ENCODE measurements at places on chromosomes 6 and 20.

DNA sequence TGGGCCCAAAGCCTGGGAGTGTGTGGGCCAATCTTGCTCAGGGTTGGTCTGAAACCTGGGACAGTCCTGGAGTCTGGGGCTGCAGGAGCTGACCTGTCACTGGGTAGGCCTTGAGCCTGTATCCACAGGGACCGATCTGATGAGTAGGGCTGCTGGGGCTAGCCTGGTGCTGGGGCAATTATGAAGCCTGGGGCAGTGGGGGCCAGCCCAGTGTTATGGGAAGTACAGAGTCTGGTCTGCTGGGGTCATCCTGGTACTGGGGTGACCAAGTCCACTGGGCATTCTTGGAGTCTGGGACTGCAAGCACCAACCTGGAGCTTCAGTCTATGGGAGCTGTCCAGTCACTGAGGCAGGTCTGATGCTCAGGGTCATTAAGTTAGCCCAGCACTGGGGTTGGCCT, 20.7 kb downstream of the DEFB115 start:
- no peak for DNase-seq

GRCh38 chr20:6142348-6142993, 19.6 kb upstream of the FERMT1 start:
- peak; percentile 43 for DNase-seq

DNA sequence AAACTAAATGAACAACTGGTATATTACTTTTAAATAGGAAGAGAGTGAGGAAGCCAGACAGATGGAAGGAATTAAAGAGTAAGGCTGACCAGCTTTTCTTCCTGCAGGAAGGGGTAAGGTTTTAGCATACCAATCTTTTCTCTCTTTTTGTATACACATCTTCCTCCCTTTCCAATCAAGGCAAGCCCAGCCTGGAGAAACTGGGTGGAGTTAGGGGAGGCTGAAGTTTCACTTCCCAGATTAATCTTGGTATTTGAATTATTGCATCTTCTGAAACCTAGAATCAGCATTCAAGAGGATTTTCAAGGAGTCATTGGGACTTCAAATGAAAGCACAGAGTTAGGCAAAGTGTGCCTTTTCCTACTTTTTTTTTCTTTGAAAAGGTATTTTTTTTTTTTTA, 33.1 kb downstream of the TMEM14A start:
- no peak for DNase-seq

GRCh38 chr6:165229216-165229615, 80.2 kb downstream of the C6orf118 start:
- DNase-seq: no peak

DNA sequence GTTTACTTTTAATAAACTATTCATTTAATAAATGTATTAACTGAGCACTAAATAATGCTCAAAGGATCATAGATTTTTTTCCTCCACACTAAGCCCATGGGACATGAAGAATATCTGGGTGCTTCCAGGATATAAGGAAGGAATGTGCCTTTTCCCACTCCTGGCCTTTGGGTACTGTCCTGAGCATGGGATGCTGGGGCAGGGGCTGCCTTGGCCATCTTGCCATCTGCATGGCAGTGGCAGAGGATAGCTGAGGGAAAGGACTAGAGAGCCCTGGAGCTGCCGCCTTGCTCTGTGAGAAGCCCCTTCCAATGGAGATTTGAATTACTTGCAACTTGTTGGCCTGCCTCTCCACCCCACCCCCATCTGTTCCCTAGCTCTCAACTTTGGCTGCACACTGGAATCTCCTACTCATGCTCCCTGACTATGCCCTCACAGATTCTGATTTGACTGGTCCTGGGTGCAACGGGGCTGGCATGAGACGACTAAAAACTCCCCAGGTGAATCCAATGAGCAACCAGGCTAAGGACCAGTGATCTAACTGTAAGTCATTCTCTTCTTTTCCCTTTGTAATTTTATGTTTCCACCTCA, 15.6 kb downstream of the DDRGK1 start:
- DNase-seq: no peak

GRCh38 chr6:20687494-20687893, 153.2 kb downstream of the CDKAL1 start:
- no peak for DNase-seq

GRCh38 chr20:37204056-37204455, 24.7 kb upstream of the MROH8 start:
- DNase-seq: no peak

DNA sequence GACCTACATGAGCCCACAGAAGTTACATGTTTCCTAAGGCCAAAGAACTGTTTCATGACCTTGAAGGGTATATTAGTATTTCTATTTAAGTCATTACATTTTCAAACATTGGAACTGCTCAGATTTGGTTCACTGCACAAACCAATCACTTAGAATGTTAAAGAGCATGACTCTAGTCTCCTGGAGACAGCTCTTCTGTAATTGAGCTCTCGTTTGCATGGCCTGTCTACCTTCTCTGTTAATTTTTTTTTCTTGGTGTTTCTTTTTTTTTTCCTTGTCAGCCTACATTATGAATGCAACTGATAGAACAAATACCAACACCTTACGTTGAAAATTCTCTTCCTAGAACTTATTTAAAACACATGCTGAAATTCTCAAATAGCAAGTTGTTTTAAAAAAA, 860.2 kb upstream of the MAP3K7 start:
- no peak for DNase-seq

- no peak for DNase-seq
Measured at GRCh38 chr20:40144581-40144980, 544.5 kb downstream of the MAFB start.

- no peak for DNase-seq
Measured at GRCh38 chr6:158584236-158584651, 24.4 kb downstream of the TMEM181 start.

DNA sequence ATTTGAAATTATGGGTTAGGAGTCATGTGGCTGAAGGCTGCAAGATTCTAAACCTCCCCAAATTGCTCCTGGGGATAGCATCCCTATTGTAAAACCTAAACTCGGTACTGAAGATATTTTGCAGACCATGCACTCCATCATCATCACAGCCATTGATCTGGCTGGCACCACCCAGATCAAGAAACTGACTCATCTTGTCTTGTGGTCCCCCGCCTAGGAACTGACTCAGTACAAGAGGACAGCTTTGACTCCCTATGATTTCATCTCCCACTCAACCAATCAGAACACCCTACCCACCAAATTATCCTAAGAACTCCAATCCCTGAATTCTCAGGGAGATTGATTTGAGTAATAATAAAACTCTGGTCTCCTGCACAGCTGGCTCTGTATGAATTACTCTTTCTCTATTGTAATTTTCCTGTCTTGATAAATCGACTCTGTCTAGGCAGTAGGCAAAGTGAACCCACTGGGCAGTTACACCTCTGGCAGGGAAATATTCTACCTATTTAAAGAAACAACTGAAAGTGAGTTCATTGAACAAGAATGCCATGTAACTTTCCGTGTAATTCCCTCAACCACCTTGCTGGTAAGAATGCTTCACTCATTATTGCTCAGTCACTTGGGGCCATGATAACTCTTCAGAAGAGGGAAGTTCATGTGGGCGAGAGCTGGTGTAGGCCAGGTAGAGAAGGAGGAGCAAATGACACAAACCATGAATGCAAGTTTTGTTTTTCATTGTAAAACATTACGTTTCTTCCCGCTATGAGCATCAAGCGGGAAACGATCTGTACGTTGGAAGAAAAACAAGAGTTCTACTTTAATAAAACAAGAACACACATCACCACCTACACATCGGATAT, 602.9 kb upstream of the ARID1B start:
- DNase-seq: no peak

DNA sequence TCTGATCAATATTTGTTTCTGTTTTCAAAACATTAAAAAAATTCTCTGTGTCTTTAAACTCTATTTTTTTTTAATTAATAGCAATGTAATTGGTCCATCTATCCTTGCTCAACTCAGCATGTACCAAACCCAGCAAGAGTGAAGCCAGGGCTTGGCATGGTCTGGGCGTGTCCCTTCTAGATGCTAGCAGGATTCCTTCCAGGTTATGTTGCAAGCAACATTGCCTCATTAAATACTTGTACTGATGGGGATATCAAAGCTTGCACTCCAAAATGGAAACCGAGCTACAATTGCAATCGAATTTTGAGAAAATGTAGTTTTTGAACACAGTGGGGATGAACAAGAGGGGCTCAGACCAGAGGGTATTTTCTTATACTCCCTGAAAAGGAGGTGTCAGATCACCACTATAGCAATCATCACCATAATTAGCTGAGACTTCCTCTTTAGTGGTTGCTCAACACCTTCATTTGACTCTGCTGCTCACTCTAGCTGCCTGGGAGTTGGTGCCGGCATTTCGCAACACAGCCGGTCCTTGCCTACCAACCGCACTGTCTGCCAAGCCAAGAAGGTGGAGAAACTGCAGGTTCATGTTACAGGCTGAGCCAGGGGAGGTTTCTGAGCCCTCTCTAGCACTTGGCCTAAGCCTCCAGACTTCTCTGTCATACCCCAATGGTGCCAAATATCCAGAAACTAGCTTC, 67.8 kb upstream of the RALGAPA2 start:
- DNase-seq: no peak

- DNase-seq: no peak
Measured at GRCh38 chr6:132065556-132065955, 114.4 kb upstream of the CCN2 start.

- no peak for DNase-seq
Measured at GRCh38 chr6:125550892-125551291, 198.5 kb upstream of the HEY2 start.

DNA sequence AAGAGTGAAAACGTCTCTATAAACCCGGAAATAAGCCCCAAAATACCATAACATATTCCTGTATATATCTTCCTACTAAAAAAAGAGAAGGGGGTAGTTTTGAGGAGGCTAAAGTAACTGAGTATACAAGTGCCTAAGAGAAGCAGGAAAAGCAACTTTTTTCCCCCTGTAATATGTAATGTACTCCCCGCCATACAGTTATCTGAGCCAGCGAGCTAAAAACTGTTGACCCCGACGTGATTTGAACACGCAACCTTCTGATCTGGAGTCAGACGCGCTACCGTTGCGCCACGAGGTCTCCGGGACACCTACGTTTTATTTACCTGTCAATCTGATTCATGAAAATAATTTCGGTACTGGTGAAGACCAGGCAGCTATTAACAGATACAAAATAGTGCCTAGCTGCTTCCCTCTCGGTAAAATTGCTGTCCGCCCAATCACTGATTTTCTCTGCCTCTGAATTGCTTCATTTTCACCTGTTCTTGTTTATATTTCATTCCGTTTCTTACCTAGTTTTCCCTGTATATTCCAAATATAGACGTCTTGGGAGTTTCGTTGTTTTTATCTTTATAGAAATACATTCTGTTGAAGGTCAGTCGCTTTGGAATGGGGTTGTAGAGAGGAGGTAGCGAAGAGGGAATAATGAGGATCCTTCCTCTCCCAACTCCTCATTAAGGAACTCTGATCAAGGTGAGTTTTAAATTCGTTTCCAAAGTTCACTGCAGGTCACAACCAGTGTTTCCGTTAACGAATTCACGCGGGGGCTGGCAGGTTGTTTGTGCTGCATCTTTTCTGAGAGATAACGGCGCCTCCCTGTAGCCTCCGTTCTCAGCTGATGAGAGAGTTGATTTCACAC, 33.6 kb upstream of the BTN3A2 start:
- no peak for DNase-seq

DNA sequence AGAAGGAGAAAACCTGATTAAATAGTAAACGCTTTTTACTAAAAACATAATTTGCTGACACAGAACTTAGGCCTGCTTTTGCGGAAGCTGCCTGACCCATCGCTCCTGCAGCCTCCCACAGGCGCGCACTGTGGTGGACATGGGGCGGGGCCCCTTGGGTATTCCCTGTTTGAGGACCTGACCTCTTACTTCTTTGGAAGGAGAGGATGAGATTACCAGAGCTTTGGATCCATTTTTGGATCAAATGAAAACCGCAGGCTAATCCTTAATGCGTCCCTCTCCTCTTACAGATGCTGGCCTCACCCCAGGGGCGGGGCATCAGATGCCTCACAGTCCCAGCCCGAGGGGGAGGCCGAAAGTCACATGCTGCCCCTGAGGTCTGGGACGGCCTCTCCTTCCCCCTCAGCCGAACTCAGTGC, 151.0 kb downstream of the SCML4 start:
- DNase-seq: no peak

GRCh38 chr6:158023597-158023939, 41.9 kb downstream of the SYNJ2 start:
- DNase-seq: no peak

All from thymus (tissue), 14 donors.